WTC11 (cell line): ENCODE measurements at places on chromosomes 1 and 21. TPM values are rescaled to one million over a fixed set of nuclear protein-coding genes. Genes with fewer than 3 reads are reported as not detected.
A peak's percentile ranks its signal among the peaks of the same experiment; 100 is the strongest.

DNA sequence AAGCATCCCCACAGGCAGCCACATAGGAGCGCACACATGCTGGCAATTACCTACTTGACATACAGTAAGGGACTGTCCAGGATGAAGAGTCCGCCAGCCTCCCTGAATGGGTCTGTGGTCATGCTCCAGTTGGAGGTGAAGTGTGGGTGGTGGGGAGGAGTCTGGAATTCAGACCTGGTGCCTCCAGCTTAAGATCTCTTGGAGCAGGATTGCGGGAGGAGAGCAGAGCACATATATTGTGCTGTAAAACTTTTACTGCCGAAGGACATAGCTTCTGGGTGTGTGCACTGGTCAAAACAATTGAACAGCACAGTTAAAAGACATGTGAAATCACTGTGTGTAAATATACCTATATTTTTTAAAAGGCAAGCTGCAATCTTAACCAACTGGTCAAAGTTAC, 17.9 kb downstream of the STK40 start:
- no peaks in the 10 kb centered on the region for H3K27me3 ChIP-seq
- H3K4me3 ChIP-seq: no peak overlapping the region
- peaks cover 33% of the 10 kb centered on the region for H3K4me1 ChIP-seq
- H3K27ac ChIP-seq: 0 out of 2 replicates have a peak overlapping the region, but pooled peaks have one; percentile 36
- no peaks in the 10 kb centered on the region; the same call in 1 of the 2 replicates for H3K36me3 ChIP-seq

GRCh38 chr1:204067935-204068334, 5.0 kb upstream of the SOX13 start:
- no peak overlapping the region; the same call in 1 of the 2 replicates for H3K27ac ChIP-seq
- H3K4me1 ChIP-seq: peaks cover 63% of the 10 kb centered on the region
- DNase-seq: no peak

DNA sequence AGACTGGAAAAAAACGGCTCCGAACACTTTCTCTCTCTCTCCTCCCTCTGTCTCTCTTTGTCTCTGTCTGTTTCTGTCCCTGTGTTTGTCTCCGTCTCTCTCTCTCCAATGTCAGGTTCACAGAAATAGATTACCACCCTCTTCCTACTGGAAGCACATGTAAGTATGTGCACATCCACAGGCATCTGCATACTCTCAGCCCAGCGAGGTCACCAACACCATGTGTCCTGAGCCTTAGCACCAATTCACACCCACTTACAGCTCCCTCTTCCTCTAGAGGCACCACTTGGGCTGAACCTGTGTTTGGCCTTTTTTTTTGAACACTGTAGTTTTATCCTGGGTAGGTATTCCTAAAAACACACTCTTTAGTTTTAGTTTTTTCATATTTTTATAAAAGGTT, 130.5 kb downstream of the ETS2 start:
- H3K4me3 ChIP-seq: no peak overlapping the region
- H3K36me3 ChIP-seq: peaks cover 3% of the 10 kb centered on the region; the same call in 1 of the 2 replicates
- no peak for DNase-seq
- H3K4me1 ChIP-seq: peaks cover 9% of the 10 kb centered on the region

Gene TCHH
- total RNA-seq: 0.02 to 0.05 TPM (median 0.04 TPM) in 3 replicates

Gene ARMH1
- 0.74 to 1.6 TPM (median 0.78 TPM) in 3 replicates for total RNA-seq

Gene SLC1A7
- total RNA-seq: 0.07 to 0.14 TPM in 2 of 3 replicates, not detected in the other

Gene PLA2G2F
- total RNA-seq: not detected in 3 replicates

Gene ADGRL2
- total RNA-seq: 71.6 to 81.8 TPM (median 80.2 TPM) in 3 replicates

Gene RXRG
- not detected in 3 replicates for total RNA-seq
